ENCODE measurements at places on chromosomes 2 and 18. TPM values are rescaled to one million over a fixed set of nuclear protein-coding genes. Genes with fewer than 3 reads are reported as not detected.

G6PC2 gene
- not detected for polyA plus RNA-seq

VAMP8 gene
- polyA plus RNA-seq, result 68.7 TPM

CD28 gene
- polyA plus RNA-seq, result not detected

TYMS gene
- polyA plus RNA-seq, result 136 TPM

ICA1L gene
- polyA plus RNA-seq, result 0.84 TPM

SERPINB5 gene
- not detected for polyA plus RNA-seq

KIAA1328 gene
- 2.0 TPM for polyA plus RNA-seq

IL1F10 gene
- polyA plus RNA-seq, result not detected

CNTNAP5 gene
- polyA plus RNA-seq, result not detected

UGGT1 gene
- polyA plus RNA-seq, result 23.4 TPM

KCNF1 gene
- 0.27 TPM for polyA plus RNA-seq

HAAO gene
- polyA plus RNA-seq, result 1.1 TPM

IFIH1 gene
- polyA plus RNA-seq, result 1.2 TPM

NFATC1 gene
- 13.6 TPM for polyA plus RNA-seq

LIMS3 gene
- 13.5 TPM for polyA plus RNA-seq

SRSF7 gene
- 165 TPM for polyA plus RNA-seq

RIT2 gene
- not detected for polyA plus RNA-seq

REG1B gene
- not detected for polyA plus RNA-seq

SGPP2 gene
- not detected for polyA plus RNA-seq

GLI2 gene
- not detected for polyA plus RNA-seq

MARCHF4 gene
- polyA plus RNA-seq, result 11.3 TPM

EFR3B gene
- 0.21 TPM for polyA plus RNA-seq

ITGA4 gene
- 1.7 TPM for polyA plus RNA-seq

LRATD1 gene
- not detected for polyA plus RNA-seq

FZD7 gene
- polyA plus RNA-seq, result 0.22 TPM

POTEJ gene
- polyA plus RNA-seq, result 0.03 TPM

TACR1 gene
- not detected for polyA plus RNA-seq

DOCK10 gene
- polyA plus RNA-seq, result 5.8 TPM

PXDN gene
- polyA plus RNA-seq, result 246 TPM

MRPL30 gene
- 14.7 TPM for polyA plus RNA-seq

TAF4B gene
- polyA plus RNA-seq, result 0.49 TPM

EML6 gene
- 0.80 TPM for polyA plus RNA-seq

TFCP2L1 gene
- not detected for polyA plus RNA-seq

MAL gene
- not detected for polyA plus RNA-seq

TUBA3E gene
- not detected for polyA plus RNA-seq

C1D gene
- polyA plus RNA-seq, result 7.7 TPM

DDX18 gene
- polyA plus RNA-seq, result 15.8 TPM

CAVIN2 gene
- 210 TPM for polyA plus RNA-seq

KCNK3 gene
- 0.03 TPM for polyA plus RNA-seq

PJVK gene
- 1.3 TPM for polyA plus RNA-seq

FAM237A gene
- polyA plus RNA-seq, result not detected
